ENCODE measurements at places on chromosomes 1 and 21. TPM values are rescaled to one million over a fixed set of nuclear protein-coding genes. Genes with fewer than 3 reads are reported as not detected.

DNA sequence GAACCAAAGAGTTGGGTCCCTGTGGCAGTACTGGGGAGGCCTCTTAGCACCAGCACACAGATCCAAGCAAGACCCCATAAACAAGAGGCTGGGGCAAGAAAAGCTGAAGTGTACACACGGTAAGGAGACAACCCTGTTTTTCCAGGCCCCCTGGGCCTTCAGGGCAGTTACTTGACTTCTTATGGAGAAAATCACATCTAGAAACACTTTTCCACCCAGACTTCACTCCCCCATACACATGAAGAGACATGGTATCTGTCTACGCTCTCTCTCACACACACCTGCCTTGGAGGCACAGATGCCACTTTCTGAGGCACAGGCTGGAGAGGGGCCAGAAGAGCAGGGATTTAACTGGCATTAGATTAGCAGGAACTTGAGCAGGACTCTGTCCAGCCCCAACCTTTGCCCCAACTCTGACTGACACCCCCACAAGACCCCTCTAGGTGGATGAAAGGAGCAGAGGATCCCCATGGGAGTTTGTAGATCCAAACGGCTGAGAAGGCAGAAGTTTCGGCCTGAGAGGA is 2.2 kb downstream of the CERS2 start:
- no peak for DNase-seq

DNA sequence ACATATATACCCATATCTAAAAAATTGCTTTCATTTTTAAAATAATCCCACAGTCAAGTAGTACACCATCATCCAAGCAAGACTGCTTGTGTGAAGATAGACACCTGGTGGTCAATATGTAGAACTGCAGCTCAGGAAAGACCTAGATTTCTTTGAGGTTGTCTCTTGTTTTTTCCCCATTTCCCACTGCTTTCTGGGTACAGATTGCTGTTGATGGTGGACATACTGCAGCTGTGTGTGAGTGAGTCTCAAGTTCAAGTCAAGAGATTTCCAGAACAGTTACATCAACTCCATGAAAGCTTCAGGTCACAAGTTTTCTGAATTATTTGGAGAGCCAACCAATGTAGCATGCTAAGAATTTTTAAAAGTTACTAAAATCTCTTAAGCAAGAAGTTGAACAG is 306.4 kb downstream of the DUSP10 start:
- no peak for DNase-seq

GRCh38 chr1:2346691-2347408 is 44.5 kb downstream of the MORN1 start:
- no peak for DNase-seq

GRCh38 chr1:56505792-56506743 is 73.3 kb downstream of the PLPP3 start:
- peak; percentile 48 for DNase-seq

DNA sequence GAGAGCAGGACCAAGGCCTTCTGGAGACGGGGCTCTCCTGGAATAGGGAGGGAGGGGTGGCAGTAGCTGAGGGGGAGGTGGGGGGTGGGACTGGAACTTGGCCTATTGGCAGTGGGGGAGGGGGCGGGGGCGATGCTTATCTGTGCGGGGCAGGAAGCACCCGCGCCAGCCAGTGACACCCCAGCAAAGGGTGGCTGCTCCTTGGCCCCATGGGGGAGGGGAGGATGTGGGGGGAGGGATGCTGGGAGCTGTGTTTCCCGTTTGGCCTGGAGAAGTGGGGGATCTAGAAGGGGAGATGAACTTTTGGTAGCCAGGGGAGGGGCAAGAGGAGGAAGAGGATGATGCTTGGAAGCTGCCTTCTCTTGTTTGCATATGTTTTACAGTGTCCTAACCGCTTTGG is 11.0 kb downstream of the ZBTB7B start:
- no peak for DNase-seq

GRCh38 chr1:78303620-78304019 is 187.2 kb upstream of the PTGFR start:
- DNase-seq: peak; percentile 59

- no peak for DNase-seq
Measured at GRCh38 chr1:118615066-118615465, 373.1 kb downstream of the TBX15 start.

SAMD11 gene
- polyA plus RNA-seq: 2.6 TPM

GRCh38 chr1:93579891-93580290 is 101.7 kb downstream of the BCAR3 start:
- DNase-seq: peak; percentile 71

CDC7 gene
- polyA plus RNA-seq: 0.13 TPM

- DNase-seq: no peak
Measured at GRCh38 chr1:51519865-51520699, 1.0 kb upstream of the EPS15 start.

DNA sequence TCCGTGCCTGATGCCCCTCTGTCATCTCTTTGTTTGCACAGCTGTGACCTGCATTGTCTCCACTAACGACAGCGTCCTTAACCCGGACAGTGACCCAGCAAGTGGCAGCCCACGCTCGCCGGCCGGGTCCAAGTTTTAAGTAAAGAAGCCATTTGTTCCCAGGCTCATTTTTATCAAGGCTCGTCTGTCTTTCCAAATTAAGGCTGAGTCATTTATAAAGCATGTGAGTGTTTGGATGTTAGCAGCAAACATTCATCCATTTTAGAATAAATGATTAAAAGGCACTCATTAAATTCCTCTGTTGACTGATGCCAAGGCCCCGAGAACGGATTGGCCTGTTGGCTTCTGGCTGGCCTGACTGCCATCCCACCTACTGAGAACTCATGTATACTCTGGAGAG is 514.5 kb downstream of the NPHP4 start:
- DNase-seq: no peak

DNA sequence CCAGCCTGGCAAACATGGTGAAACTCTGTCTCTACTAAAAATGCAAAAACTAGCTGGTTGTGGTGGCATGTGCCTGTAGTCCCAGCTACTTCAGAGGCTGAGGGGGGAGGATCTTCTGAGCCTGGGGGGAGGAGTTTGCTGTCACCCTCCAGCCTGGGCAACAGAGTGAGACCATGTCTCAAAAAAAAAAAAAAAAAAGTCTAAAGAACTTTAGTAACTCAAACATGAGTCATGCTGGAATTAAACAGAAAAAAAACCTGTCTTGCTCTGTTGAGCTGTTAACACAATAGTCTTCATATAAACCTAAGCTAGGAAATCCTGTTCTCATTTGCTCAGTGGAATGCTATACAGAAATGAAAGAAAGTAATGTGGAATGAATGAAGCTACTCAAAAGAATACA is 16.7 kb upstream of the DISP1 start:
- no peak for DNase-seq

GRCh38 chr21:46226920-46227599 is 1.5 kb downstream of the LSS start:
- DNase-seq: peak; percentile 39

FABP3 gene
- polyA plus RNA-seq: 50.7 TPM

DNA sequence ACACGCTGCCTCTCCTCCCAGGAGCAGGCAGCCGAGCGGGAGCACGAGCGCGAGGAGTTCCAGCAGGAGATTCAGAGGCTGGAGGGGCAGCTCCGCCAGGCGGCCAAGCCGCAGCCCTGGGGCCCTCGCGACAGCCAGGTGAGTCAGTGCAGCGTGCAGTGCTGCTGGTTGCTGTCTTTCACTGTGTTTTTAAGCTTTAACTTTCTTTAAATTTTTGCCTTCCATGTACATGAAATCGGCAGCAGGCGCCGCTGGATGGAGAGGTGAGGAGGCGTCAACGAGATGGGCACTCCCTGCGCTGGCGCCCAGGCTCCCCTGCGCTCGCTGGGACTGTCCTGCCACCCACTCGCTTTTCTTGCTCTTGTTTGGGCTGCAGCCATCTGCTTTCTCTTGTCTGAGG is 60.7 kb upstream of the DIP2A start:
- DNase-seq: peak; percentile 22

- DNase-seq: no peak
Measured at GRCh38 chr1:113046569-113046968, 26.4 kb upstream of the LRIG2 start.

CFHR2 gene
- polyA plus RNA-seq: not detected

DNA sequence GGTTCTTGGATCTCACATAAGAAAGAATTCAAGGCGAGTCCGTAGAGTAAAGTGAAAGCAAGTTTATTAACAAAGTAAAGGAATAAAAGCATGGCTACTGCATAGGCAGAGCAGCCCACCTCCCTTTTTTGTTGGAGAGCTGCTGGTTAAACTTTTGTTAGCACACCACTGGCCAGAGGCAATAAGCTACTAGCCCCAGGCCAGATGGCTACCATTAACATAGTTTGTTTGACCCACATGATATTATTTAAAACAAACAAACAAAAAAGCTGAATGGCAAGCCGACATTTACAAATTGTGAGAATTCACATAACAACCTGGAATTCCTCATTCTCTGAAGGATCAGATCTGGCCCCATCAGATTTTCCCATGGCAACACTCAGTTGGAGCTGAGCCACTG is 19.1 kb upstream of the PAXBP1 start:
- no peak for DNase-seq

DNA sequence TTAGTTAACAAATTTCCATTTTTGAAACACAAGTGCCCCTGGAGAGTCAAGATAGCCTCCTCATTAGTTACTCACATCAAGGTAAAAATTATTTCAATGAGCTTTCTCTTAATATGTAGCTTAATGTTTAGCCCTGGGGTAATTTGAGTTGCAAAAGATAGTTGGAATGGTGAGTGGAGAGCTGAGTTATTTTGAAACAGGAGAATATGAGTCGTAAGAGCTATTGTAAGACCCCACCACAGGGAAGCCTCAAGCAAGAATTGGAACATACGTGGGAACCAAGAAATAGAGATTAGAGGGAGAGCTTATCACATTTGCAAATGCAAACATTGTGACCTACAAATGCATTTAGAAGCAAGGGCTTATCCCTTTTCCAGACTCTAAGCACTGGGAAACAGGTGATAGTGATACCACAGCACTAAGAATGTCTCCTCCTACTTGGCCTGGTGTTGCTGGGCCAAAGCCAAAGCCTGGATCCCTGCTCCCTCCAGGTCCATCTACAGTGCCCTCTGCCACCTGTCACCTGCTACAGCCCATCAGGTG is 635.1 kb downstream of the PTPRC start:
- no peak for DNase-seq

Measured in aorta (tissue), 5 donors.